Fibroblast of lung (primary cell): ENCODE measurements at places on chromosomes 7 and 10. TPM values are rescaled to one million over a fixed set of nuclear protein-coding genes. Genes with fewer than 3 reads are reported as not detected.
A peak's percentile ranks its signal among the peaks of the same experiment; 100 is the strongest.

Gene PTPN20
- total RNA-seq: 0.33 and 1.5 TPM in 2 replicates

DNA sequence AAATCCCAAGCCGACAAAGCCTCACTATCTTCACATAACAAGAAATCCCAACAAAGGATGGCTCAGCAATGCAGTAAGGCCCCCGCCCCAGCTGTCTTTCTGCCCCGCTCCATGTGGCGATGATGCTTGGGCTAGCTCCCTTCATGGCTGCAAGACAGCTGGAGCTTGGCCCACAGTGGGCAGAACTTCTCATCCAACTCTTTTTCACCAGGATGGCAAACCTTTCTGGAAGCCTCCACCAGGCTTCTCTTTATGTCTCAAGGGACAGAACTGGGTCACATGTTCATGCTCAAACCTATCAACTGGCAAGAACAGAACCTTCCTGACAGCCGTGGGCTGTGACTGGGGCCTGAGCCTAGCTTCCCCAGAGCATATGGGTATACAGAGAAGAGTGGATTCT is 260.5 kb upstream of the MKLN1 start:
- no peaks in the 10 kb centered on the region for H3K36me3 ChIP-seq
- H3K27me3 ChIP-seq: no peaks in the 10 kb centered on the region

DNA sequence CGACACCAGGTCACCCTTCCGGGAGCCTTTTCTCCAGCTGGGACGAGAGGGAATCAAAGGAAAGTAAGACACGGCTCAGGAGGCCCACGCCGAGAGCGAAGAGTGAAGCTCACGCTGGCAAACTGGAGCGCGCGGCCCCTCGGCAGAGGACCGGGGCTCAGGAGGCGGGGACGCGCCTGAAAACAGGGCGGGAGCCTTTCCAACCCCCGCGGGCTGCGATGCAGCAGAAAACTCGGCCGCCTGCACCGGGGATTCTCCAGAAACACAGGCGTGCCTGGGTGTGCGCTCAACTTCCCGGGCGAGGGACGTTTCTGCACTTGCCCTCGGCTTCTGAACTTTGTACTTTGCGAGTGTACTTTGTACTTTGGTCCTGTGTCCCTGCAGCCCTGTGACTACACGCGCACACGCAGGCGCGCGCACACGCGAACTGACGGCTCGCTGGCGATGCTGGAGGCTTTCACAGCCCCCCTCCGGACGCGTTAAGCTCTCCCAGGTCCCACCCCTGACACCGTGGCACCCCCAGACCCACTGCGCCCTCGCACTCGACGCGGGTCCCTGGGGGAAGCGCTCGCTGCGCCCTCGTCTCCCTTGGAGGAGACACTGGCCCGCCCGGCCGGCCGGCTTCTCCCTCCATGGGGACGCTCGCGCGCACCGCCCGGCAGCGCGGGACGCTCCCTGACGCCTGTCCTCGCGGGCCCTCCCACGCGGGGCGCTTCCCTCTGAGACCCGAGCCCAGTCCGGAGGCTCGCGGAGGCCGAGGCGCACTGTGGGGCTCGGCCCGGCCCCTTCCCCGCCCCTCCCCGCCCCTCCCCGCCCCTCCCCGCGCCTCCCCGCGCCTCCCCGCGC is 588 bp upstream of the PAOX start:
- peak overlapping the region; percentile 72 for H3K4me3 ChIP-seq
- H3K36me3 ChIP-seq: no peaks in the 10 kb centered on the region
- peaks cover 2% of the 10 kb centered on the region for H3K4me1 ChIP-seq
- no peak overlapping the region for H3K27ac ChIP-seq

DNA sequence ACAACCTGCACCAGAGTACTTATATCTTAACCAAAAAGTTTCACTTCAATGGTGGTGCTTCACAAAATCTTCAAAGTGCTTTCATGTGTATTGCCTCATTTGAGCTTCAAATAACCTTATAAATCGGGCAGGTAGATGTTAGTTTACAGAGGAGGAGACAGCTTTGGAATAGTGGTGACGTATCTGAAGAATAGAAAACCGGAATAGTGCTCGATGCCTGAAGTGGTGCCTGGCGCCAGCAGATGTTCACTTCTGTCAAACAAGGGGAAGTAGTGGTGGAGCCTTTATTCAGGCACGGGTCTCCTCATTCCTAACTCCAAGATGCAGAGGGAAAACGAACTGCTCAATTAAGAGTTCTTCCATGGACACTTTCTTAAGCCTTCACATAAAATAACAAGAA is 58.1 kb downstream of the NHLRC2 start:
- H3K27ac ChIP-seq: no peak overlapping the region
- H3K27me3 ChIP-seq: no peaks in the 10 kb centered on the region
- DNase-seq: no peak
- H3K4me1 ChIP-seq: no peaks in the 10 kb centered on the region

Gene SFRP5
- total RNA-seq: not detected in 2 replicates

Gene C10orf53
- total RNA-seq: not detected in 2 replicates

DNA sequence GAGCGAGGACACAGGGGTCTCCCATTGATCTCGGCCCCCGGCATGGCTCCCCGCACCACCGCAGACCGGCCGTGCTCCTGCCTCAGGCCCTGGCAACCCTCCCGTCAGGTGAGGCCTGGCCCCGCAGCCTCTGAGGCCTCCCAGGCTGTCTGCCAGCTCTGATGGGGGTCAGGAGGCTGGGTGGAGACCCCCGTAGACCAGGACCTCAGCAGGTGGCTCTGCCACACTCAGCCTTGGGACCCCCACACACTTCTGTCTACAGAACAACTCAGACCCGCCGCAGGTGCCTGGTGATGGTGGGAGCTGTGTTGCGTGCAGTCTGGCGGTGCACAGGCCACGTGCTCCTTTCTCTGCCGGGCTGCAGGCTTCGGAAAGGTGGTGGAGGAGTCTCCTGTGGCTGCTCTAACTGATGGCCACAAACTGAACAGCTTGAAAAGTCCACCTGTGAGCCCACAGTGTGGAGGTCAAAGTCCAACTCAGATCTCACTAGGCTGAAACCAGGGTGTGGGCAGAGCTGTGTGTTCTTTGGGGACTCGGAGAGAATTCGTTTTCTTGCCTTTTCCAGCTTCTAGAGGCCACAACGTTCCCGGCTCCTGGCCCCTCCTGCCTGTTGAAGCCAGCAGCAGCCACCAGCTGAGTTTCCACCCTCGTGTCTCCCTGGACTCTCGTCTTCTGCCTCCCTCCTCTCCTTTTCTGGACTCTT is 62.5 kb downstream of the PWWP2B start:
- no peak for DNase-seq
- no peaks in the 10 kb centered on the region for H3K27me3 ChIP-seq
- no peaks in the 10 kb centered on the region for H3K36me3 ChIP-seq
- H3K4me3 ChIP-seq: no peak overlapping the region
- peaks cover 2% of the 10 kb centered on the region for H3K4me1 ChIP-seq

Gene SUPV3L1
- 49.5 and 69.6 TPM in 2 replicates for total RNA-seq

- H3K36me3 ChIP-seq: no peaks in the 10 kb centered on the region
- DNase-seq: no peak
- H3K4me1 ChIP-seq: peaks cover 9% of the 10 kb centered on the region
- H3K4me3 ChIP-seq: no peak overlapping the region
- no peaks in the 10 kb centered on the region for H3K27me3 ChIP-seq
These were observed 62.2 kb upstream of the FAM20C start for GRCh38 chr7:130222-130572.

DNA sequence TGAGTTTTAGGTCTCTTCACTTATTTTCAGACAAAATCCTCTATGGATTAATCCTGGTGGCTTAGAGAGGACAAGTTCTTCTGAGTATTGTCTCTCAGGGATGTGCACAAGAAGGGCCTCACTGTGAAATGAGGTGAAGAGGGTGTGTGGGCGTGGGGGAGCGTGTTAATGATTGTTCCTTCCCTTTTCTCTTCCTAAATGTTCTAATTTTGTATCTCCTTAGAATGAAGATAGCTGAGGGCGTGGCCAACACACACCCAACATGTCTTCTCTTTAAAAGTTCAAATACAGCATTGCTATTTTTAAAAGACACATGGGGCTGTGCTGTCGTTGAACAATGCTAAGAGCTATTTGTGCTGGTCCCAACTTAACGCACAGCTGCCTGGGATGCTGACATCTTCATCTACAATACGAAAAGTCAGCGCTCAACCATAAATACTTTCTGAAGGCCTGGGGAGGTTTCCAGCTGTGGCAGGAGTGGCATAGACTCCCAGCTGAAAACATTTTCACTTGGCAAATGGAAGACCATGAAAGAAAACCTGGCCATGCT is 135.9 kb downstream of the JCAD start:
- H3K4me3 ChIP-seq: no peak overlapping the region
- peaks cover 5% of the 10 kb centered on the region for H3K27me3 ChIP-seq
- no peak overlapping the region for H3K27ac ChIP-seq
- no peaks in the 10 kb centered on the region for H3K36me3 ChIP-seq

Gene DPYSL4
- total RNA-seq: 0.26 and 0.83 TPM in 2 replicates

Gene VAX1
- not detected in 2 replicates for total RNA-seq

Gene WIPF3
- total RNA-seq: under 0.01 and 0.33 TPM in 2 replicates

GRCh38 chr7:65978891-65979582 is 3.0 kb downstream of the GUSB start:
- H3K4me1 ChIP-seq: peaks cover 6% of the 10 kb centered on the region
- DNase-seq: no peak
- H3K36me3 ChIP-seq: peaks cover 15% of the 10 kb centered on the region
- no peak overlapping the region for H3K4me3 ChIP-seq
- H3K27me3 ChIP-seq: no peaks in the 10 kb centered on the region

DNA sequence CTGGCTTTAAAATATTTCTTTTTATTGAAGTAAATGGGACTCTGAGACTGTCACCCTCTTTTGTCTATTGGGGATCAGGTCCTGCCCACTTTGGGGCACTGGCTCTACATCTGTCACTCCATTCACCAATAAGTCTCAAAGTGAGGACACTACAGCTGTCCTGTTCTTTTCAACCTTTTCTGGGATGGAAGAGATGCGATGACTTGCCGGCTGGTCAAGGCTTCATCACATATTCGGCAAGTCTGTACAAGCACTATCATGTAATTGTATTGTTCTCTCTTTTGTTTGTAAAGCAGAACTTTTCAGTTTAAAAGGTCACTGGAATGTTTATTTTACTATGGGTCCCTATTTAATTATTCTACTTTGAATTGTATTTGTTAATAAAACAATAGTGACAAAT is 17.7 kb upstream of the SP8 start:
- DNase-seq: no peak
- no peaks in the 10 kb centered on the region for H3K27me3 ChIP-seq
- H3K27ac ChIP-seq: no peak overlapping the region
- no peak overlapping the region for H3K4me3 ChIP-seq
- H3K36me3 ChIP-seq: no peaks in the 10 kb centered on the region
- no peaks in the 10 kb centered on the region for H3K4me1 ChIP-seq

DNA sequence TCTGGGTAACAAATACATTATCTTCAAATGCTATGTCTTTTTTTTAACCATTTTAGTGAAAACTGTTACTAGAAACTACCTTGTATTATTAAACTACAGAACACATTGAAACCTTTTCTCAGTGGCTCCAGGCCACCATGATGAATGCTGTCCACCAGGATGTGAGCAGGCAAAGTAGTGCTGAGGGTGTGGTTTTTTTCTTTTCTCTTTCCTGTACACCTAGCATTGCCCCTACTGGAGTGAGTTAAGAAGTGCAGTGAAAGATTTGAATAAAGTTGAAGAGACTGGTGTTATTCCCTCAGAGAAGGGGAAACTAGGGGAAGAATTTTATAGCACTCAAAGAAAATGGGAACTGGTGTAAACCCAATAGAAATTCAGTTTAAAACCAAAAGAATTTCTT is 120.0 kb upstream of the SAMD8 start:
- no peaks in the 10 kb centered on the region for H3K27me3 ChIP-seq
- peaks cover 3% of the 10 kb centered on the region for H3K36me3 ChIP-seq
- no peak overlapping the region for H3K27ac ChIP-seq
- DNase-seq: no peak

GRCh38 chr7:91398341-91398740 is 134.1 kb downstream of the FZD1 start:
- H3K4me1 ChIP-seq: no peaks in the 10 kb centered on the region
- DNase-seq: no peak
- H3K27ac ChIP-seq: no peak overlapping the region
- peaks cover 2% of the 10 kb centered on the region for H3K27me3 ChIP-seq
- no peak overlapping the region for H3K4me3 ChIP-seq

DNA sequence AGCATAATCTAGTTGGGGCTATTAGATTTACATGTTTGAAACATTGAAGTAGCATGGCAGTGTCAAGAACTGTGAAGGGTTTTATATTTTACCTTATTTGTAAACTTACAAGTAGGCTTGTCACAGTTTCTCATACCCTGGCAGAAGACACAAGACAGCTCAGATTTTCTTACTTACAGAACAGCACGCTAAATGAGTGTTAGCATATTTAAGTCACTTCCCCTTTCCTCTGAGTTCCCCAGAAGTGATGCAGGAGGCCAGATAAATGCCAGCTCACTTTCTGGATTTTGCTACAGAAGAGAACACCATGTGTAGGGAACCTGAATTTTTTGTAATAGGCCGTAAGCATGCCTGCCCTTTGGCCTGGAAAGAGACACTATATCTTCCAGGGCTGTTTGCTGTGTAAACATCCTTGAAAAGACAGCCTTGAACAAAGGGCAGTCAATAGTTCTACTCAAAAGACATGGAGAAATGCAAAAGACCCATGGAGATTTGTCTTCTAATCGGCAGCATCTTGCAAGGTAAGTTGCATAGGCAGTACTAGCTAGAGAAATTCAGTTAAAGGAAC is 279.1 kb downstream of the PHF14 start:
- no peak for DNase-seq
- no peaks in the 10 kb centered on the region for H3K36me3 ChIP-seq
- no peak overlapping the region for H3K4me3 ChIP-seq
- no peaks in the 10 kb centered on the region for H3K4me1 ChIP-seq
- no peak overlapping the region for H3K27ac ChIP-seq

GRCh38 chr7:80335511-80336231 is 176.2 kb downstream of the GNAT3 start:
- peaks cover 1% of the 10 kb centered on the region for H3K4me1 ChIP-seq
- no peak overlapping the region for H3K4me3 ChIP-seq
- H3K36me3 ChIP-seq: no peaks in the 10 kb centered on the region
- H3K27ac ChIP-seq: no peak overlapping the region
- H3K27me3 ChIP-seq: no peaks in the 10 kb centered on the region
- DNase-seq: peak; percentile 73

DNA sequence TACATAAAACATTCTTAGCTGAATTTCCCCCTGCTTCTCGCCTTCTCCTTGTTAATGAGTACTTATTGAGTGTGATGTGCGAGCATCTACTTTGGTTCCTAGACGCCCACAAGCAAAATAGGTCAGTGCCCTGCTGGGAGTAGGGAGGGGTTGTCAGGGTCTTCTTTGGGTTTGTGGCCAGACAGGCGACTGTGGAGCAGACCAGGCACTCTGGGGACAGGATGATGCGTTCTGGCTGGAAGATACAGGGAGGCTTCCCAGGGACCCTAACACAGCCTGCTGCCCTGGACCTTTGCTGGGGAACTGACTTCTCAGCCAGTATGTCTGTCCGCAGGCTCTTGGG is 227.2 kb downstream of the CUX1 start:
- no peaks in the 10 kb centered on the region for H3K36me3 ChIP-seq
- H3K4me3 ChIP-seq: no peak overlapping the region
- H3K27me3 ChIP-seq: no peaks in the 10 kb centered on the region
- DNase-seq: no peak
- H3K4me1 ChIP-seq: peaks cover 16% of the 10 kb centered on the region

- no peak overlapping the region for H3K27ac ChIP-seq
- no peak overlapping the region for H3K4me3 ChIP-seq
- H3K36me3 ChIP-seq: no peaks in the 10 kb centered on the region
- no peak for DNase-seq
- H3K4me1 ChIP-seq: no peaks in the 10 kb centered on the region
- no peaks in the 10 kb centered on the region for H3K27me3 ChIP-seq
These were observed 429.9 kb upstream of the SEMA3A start for GRCh38 chr7:84624527-84624926.
